Effector CD8-positive, alpha-beta T cell (primary cell): ENCODE measurements at places on chromosomes 6 and 20.

GRCh38 chr6:121767211-121767610 is 331.8 kb downstream of the GJA1 start:
- no peak for DNase-seq

GRCh38 chr6:40743226-40743625 is 156.1 kb upstream of the LRFN2 start:
- DNase-seq, result no peak

GRCh38 chr6:40506954-40507353 is 80.2 kb downstream of the LRFN2 start:
- no peak for DNase-seq

- DNase-seq, result no peak
Observed at GRCh38 chr20:54176610-54177009, 2.8 kb upstream of the CYP24A1 start.

GRCh38 chr20:38166703-38167233 is 1.7 kb upstream of the TGM2 start:
- no peak for DNase-seq

DNA sequence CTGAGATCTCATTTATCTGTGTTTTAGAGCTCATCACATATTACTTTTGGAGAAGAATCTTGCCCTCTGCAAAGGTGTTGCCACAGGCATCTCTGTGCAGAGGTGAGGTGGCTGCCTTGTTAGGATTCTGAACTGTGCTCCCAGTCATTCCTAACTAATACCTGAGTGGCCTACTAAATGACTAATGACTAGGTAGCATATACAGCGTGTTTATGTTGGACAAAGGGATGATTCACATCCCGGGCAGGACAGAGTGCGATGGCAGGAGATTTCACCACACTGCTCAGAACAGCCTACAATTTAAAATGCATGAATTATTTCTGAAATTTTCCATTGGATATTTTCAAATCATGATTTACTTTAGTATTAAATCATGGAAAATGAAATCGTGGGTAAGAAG is 23.1 kb upstream of the CGA start:
- DNase-seq, result no peak

- no peak for DNase-seq
Observed at GRCh38 chr6:126685182-126685581, 345.3 kb downstream of the CENPW start.

GRCh38 chr6:4653141-4653540 is 123.1 kb upstream of the CDYL start:
- DNase-seq, result no peak

GRCh38 chr6:135159531-135159930 is 21.6 kb upstream of the MYB start:
- no peak for DNase-seq

GRCh38 chr6:52333840-52334200 is 28.1 kb upstream of the PAQR8 start:
- DNase-seq, result no peak

DNA sequence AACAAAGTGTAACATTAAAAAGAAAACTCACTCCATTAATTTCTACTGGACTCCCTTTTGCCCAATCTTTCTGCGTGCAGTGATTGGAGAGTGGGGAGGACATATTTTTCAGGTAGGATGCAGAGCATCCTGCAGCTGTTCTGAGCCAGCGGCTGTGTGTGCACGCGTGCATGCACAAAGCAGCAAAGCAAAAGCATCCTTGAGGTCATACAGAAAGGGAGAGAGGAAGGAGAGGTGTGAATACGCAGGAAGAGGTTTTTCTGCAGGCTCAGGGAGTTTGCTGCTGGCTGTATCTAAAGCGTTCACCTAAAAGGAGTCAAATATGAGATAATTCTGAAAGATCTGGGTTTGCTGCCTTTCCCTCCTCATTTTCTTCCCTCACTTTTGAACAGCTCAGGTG is 108.4 kb downstream of the HUS1B start:
- no peak for DNase-seq

DNA sequence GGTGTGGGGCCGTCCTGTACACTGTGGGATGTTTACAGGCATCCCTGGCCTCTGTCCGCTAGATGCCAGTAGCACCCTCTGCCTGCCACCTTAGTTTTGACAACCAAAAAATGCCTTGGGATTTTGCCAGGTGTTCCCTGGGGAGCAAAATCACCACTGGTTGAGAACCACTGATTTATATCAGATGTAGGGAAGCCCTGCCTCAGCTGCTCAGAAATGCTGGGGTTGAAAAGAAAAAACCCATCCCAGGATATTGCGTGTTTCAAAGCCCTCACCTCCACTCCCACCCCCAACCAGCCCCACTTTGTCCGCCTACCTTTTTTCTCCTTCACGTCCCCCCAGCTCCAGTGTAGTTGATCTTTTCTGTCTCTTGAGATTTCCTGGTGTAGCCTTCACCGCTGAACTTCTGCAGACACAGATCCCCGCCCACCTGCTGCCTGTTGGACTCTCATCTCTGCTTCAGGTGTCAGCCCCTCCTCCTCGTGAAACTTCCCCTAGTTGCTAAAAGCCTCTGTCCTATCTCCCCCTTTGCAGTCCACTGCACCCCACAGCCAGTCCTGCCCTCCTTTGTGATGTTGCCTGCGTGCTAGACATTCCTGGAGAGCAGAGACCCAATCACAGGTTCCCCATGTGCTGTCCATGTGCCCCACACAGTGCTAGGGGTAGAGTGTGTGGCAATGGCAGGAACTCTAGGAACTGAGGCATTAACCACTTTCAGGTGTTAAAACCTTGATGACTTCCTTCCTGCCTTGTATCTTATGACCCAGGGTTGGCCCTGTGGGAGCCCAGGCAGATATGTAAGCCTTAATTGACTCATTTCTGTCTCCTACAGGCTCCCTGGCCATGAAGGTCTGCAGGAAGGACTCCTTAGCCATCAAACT is 98.9 kb downstream of the TBC1D7 start:
- DNase-seq, result no peak

DNA sequence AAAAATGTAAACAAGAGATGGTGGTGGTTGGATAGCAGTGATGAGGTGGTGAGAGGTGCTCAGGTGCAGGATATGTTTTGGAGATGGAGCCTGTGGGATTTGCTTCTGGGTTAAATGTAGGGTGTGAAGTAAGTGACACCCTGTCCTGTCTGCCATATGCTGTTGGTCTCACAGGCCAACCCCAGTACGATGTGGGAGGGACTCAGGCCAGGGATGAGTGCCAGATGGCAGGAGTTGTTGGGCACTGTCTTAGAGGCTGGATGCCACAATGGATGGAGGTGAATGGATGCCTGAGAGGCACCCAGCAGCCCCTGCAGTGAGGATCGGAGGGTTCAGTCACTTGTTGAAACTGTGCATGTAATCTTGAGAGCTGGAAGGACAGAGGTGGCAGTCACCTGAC is 259.3 kb downstream of the NRN1 start:
- DNase-seq, result no peak

DNA sequence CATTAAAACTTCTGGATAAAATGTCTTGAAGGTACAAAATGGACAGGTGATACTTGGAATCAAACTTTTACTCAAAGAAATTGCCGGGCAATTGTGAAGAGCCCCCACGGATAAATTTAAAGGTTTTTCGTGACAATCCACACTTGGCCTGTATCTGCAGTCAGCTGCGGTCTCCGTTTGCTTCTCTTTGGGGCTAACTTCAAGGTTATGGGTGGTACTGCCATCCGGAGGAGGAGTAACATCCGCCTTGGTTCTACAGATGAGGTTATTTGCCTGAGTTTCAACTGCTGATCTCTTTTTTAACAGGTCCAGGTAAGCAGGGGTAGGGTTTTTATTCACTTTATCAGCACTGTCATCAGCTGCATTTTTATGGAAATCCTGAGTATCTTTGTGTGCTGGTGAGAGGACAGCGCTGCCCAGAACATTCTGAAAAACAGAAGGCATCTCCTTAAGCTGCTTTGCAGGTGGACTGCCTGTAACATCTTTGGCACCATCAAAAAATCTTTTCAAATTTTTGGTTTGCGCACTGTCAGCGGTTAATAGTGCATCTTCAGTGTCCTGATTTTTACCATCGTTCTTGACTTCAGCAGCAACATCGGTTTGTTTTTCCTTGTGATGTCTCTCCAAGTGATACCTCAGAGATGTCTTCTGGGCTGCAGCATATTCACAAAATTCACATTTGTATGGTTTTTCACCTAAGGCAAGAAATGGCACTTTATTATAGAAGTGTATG is 16.9 kb downstream of the ZNF217 start:
- DNase-seq, result no peak

DNA sequence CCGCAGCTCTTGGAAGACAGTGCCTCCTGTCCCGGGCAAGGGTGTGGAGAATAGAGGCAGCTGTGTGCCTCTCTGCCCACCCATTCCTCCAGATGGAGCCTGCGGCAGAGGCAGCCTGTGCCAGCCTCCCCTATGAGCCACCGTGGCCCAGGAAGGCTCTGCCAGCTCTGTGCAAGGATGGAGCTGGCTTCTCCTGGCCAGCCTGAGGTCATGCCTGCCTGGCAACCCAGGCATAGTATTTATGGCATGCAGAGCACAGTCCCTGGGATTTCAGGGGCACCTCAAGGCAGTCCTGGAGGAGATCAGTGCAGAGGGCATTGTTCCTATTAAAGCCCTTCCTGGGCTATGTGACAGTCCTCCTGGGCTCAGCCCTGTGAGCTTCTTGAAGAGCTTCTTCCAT is 1.5 kb downstream of the EPB41L1 start:
- DNase-seq, result no peak

DNA sequence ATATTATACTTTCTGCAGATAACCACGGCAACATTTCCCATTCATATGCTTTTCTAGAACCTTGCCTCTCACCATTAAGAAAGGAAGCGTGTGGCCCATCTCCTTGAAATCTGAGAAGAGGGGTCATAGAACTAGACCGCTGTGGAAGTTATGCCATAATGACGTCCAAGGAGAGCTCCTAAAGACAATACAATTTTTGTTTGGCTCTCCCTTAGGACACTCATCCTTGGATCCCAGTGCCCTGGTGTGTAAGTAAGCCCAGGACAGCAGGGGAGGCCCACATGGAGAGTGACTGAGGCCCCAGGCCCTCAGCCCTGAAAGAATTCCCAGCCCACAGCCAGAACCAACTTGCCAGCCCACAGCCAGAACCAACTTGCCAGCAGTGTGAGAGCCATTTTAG is 379.6 kb downstream of the FOXA2 start:
- DNase-seq, result no peak

DNA sequence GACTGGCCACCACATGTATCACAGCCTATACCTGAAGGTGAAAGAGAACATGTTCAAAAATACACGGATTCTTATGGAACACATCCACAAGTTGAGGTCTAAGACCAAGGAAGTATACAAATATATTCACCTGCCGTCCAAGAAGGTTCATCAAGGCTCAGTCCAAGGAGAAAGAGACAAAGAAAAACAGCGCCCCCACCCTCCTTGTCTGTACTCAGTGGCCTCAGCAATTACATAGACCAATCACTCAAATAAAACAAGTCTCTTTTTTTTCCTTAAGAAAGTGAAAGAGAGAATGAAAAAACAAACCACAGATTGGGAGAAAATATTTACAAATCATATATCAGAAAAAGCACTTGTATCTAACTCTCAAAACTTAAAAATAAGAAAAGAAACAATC is 19.5 kb downstream of the CPXM1 start:
- DNase-seq, result no peak

GRCh38 chr6:28569748-28570147 is 44.1 kb downstream of the GPX5 start:
- DNase-seq, result no peak

DNA sequence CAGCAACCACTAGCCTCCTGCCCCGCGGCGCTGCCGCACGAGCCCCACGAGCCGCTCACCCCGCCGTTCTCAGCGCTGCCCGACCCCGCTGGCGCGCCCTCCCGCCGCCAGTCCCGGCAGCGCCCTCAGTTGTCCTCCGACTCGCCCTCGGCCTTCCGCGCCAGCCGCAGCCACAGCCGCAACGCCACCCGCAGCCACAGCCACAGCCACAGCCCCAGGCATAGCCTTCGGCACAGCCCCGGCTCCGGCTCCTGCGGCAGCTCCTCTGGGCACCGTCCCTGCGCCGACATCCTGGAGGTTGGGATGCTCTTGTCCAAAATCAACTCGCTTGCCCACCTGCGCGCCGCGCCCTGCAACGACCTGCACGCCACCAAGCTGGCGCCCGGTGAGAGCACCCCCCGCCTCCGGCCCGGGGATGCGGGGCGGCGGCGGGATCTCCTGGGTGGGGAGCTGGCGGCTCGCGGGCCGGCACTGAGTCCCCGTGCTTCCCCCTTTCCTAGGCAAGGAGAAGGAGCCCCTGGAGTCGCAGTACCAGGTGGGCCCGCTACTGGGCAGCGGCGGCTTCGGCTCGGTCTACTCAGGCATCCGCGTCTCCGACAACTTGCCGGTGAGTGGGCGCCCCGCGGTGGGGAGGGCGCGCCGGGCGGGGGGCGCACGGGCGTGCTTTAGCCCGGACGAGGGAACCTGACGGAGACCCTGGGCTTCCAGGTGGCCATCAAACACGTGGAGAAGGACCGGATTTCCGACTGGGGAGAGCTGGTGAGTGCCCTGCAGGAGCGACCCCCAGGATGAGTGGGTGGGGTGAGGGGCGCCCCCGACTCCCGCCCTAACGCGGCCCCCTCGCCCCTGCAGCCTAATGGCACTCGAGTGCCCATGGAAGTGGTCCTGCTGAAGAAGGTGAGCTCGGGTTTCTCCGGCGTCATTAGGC is 585 bp downstream of the PIM1 start:
- DNase-seq, result peak; percentile 49
